ENCODE measurements at places on chromosomes 5 and 9.

DNA sequence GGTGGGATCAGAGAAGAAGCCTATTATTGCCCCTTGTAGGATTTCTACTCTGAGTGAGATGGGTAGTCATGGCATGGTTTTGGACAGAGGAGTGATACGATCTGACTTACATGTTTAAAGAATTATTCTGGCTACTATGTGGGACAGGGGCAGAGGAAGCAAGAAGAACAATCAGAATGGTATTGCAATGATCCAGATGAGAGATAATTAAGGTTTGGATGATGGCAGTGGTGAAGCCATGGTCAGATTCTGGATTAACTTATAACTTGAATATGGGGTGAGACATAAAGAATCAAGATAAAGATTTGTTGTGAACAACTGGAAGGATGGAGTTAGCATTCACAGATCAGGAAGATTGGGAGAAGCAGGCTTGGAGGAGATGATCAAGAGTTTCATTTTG, 3.4 kb upstream of the HEMGN start:
- no peak for DNase-seq

- DNase-seq = no peak
Observed at GRCh38 chr9:124520206-124520596, 13.0 kb upstream of the NR5A1 start.

- no peak for DNase-seq
Observed at GRCh38 chr9:131987232-131987631, 92.4 kb downstream of the MED27 start.

- DNase-seq = peak; percentile 81
Observed at GRCh38 chr5:99060306-99061261, 131.8 kb upstream of the CHD1 start.

GRCh38 chr9:124854822-124855221, 1.6 kb downstream of the WDR38 start:
- no peak for DNase-seq

GRCh38 chr5:141879941-141880738, 1.9 kb upstream of the PCDH1 start:
- no peak for DNase-seq

Data from activated CD4-positive, alpha-beta T cell treated with anti-CD3 and anti-CD28 coated beads, Interleukin-10, Interleukin-2, amounts not matched to agents 100 ng/mL and 50 ng/mL, durations not matched to agents 16 hours and 8 hours (primary cell).